ENCODE measurements at places on chromosomes 7 and 10. TPM values are rescaled to one million over a fixed set of nuclear protein-coding genes. Genes with fewer than 3 reads are reported as not detected.

GRCh38 chr7:39304668-39305405, 261.4 kb upstream of the YAE1 start:
- no peak for DNase-seq

DNA sequence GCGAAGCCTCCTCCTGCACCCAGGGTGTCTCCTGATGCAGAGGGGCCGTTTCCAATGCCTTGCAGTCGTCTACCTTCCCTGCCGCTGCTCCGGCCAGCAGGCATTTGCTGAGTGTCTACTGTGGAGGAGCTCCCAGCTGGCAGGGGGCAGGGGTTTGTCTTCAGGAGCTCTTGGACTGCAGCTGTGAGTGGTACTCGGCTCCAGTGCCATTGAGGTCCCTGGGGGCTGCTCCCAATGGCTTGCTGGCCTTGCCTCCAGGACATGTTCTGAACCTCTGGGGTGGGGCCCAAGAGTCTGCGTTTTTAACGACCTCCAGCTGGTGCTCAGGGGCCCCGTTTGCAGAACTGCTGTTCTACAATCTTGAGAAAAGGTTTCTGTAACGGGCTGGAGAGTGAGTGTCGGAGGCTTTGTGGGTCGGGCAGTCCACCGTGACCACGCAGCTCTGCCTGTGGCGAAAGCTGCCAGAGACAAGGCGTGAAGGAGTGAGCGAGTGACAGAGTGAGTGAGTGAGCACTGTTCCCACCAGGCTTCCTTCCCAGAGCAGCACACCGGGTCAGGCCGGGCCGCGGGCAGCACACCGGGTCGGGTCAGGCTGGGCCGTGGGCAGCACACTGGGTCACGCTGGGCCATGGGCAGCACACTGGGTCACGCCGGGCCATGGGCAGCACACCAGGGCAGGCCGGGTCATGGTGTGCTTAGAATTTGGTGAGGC, 520.2 kb downstream of the PTPRN2 start:
- DNase-seq, result no peak

GRCh38 chr10:113411456-113411855, 141.4 kb upstream of the HABP2 start:
- DNase-seq, result no peak

- DNase-seq, result no peak
Measured at GRCh38 chr7:129882531-129882930, 70.2 kb downstream of the UBE2H start.

GRCh38 chr10:5618042-5618441, 48.4 kb downstream of the ASB13 start:
- no peak for DNase-seq

GRCh38 chr7:779480-779879, 52.4 kb upstream of the PRKAR1B start:
- no peak for DNase-seq

DNA sequence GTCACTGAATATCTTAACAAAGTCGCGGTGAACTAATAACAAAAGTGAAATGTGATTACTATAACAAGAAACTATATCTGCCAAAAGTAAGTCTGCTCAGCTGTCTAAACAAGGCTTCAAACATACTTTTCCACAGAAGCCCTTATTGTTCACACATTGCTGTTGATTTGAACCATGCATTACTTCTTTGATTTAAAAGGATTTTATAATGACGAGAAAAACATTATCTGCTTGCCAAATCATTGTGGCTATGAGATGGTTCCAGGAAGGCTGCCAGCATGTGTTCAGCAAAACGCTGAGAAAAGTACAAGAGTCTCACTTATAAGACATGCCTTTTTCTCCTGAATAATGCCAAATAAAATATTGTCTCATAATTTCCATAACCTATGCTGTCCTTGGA, 24.4 kb downstream of the RNF133 start:
- no peak for DNase-seq

DNA sequence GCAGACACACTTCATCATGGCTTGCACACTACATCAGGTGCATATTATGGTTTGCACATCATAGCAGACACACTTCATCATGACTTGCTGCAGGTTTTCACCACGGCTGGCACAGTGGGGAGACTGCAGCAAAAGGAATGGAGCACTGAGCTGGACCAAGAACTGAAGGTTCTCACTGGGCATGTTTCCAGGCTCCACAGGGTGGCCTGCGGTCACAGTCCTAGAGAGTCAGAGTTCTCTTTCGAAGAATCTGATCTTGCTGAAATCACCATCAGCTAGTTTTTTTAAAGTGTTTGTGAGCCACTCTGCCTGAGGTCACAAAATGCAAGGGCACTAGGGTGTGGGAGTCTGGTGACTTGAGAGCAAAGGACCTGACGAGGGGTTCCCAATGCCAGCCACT, 140.4 kb upstream of the NPY start:
- DNase-seq, result no peak

DNA sequence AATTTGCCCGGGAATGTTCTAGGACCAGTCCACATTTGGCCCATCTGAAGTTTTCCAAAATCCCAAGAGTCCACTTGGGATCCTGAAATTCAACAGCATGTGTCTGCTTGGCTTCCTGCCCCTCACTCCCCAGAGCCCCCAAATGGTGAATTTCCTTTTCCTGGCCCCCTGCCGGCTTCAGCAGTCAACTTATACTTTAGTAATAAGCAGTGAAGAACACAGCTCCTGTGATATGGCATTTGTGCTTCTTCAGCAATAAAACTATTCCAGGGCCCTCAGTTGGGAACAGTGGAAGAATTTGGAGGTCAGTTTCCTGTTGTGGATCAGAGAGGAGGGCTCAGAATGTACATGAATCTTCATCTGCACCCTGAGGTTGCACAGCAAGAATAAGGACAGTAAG, 51.1 kb downstream of the PRF1 start:
- DNase-seq, result no peak

DNA sequence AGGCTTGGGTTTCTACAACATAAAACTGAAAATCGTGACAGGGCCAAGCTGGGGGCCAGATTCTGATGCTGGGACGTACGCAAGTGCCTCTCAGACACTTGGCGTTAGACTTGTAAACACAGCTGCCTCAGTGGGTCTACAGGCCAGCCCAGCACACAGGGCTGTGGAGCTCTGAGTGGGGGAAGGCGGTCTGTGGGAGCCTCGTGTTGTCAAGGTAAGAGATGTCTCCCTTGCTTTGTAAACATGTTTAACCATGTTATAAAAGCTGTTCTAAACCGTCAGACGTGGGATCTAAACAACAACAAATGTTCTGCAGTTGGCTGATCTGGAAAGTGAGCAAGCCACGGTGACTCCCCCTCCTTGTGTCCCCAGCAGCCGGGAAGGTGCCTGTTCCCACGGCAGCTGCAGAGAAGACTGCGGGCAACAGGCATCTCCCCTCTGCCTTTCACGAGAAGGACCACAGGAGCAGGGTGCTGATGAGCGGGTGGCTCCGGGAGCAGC, 67.8 kb downstream of the ZRANB1 start:
- DNase-seq, result no peak

DNA sequence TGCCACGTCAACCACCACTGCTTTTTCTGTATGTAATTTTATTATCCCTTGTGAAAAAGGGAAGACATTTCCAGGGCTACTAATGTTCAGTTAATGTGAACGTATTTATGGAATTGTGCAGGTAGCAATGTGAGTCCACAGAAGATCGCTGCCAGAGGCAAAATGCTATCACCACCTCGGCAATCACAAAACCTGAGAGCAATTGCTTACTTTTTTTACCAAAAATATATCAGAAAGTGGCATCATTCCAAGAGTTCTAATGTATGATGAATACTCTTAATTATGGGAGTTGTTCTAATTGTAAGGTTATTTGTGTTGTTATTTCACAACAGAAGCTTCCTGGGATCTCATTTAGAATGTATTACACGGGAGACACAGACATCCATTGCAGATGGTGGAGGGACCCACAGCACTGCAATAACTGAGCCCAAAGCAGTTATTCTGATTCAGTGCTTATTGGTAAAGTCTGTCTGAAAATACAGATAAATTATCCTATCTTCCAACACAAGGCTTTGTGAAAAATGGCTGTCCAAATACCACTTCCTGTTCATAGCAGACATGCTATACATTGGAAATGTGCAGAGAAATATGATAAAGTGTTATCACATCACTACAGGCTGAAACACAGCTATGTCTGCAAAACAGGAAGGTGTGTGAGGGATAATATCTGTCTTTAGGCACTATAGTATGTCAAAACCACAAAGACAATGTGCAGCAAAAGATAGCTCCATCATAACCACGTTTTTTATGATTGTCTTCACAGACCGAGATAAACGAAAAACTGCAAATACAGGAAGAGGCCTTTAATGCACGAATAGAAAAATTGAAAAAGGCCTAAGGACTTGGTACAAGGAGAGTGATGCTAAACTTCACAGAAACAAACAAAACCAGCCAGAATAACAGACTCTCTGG, 102.7 kb downstream of the CABCOCO1 start:
- DNase-seq, result no peak

DNA sequence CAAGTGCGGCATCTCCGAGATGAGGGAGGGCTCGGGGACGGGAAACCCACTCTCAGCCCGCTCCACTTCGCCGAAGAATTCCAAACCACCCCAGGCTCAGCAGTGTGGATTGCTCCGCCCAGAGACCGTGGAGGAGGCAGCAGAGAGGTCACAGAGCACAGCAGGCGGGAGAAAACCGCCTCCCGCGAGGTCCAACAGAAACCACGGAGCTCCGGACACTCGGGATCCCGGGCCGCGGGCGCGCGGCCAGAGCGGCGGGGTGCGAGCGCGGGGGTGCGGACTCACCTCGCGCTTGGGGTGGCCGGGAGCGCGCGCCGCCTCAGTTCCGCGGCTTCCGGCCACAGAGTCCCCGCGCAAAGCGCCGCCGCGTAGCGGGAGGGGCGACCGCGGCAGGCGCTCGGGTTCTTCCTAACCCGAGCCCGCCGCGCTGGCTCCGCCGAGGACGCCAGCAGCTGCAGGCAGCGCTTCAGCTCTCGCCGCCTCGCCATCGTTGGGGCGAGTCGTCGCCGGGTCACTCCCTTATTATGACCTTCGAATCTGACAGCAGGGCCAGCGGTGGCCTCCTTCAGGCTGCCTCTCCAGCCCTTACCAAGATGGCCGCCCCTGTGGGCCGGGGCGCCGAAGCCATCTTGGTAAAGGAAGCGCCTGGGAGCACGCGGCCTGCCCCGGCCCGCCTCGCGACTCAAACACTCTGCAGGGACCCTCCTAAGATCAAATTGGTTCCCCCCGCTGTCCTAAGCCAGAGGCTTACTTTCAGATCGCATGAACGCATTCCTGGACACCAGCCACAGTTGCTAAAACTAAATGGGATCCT, at the start of gene NAPEPLD:
TSS of gene NAPEPLD (minus strand) at position 106 of the 814 bp plus-strand sequence. CDS start 20,323 bp downstream, outside the sequence.
- DNase-seq, result no peak

DNA sequence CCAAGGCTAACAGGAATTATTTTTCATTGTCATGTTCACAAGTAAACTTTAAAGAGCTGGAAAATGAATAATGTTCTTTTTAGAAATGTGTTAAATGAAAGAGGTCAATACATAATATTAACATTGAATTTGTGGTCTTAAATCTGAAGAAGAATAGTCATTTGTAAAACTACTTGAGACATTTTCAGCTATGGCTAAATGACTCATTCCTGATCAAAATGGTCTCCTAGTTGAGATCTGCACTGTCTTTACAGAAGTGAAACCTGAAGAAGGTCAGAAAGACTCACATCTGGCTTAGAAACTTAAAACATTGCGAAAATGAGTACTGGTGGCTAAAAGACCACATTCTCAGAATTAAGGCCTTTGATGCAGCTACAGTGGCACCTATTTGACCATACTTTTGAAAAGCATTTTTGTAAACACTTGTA, 5.9 kb downstream of the PIK3CG start:
- no peak for DNase-seq

DNA sequence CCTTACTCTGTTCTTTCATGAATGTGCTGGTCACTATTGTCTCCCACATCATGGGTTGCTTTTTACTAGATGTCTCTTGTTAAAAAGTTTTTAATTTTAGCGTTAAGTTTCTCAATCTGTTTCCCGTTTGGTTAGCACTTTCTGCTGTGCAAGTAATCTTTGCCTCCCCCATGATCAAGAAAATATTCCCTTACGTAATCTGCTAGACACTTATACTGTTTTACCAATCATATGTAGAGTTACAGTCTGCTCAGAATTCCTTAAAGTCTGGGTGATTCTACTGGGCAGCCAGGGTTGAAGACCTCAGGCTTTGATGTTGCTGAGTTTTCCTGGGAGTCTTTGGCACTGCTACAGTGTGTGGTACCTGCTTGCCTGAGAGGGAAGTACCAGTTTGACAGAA, 38.2 kb upstream of the RPA3 start:
- DNase-seq, result no peak

- no peak for DNase-seq
Measured at GRCh38 chr7:153504288-153505075, 547.7 kb upstream of the DPP6 start.

Gene ADAM8
- 3.1 TPM for total RNA-seq

Gene ZNF488
- not detected for total RNA-seq

Gene SPOCK2
- 3.9 TPM for total RNA-seq

Gene ADAMTS14
- 3.4 TPM for total RNA-seq

Gene CYP2C19
- total RNA-seq, result not detected

Gene MYL10
- total RNA-seq, result not detected

Gene LDB1
- 38.8 TPM for total RNA-seq

Gene ZNF777
- total RNA-seq, result 14.9 TPM
